NCI-H1436 (cell line): ENCODE measurements at places on chromosomes 2 and 18.

DNA sequence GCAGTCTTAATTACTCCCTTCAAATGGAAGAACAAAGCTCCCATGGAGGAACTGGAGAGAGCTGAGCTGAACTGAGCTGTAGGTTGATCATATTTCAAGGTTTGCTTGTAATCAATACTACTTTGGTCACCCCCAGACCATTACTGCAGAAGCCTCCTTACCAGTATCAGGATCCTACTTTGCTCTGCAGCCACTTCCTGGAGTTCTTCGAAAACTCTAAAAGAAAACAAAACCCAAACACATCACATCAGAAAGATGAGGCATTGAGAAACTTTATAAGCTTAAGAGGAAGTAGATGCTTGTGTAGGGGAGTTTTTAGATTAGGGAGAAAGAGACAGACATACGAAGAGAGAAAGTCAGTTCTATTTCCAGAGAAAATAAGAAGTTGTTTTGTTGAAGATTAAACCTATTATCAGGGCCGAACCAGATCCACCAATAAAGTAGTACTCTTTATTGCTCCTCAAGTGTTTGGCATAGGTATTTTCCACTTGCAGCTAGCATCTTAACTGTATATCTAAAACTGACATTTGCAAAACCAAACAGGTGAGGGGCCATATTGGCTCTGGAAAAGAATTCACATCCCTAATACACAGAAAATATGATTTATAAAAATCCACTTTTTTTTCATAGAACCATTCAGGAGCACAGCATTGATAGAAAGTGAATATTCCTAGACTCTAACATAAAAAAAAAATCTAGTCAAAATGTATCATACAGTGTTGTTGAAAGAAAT is 166.9 kb upstream of the KLF7 start:
- DNase-seq, result no peak

GRCh38 chr2:230947235-230947576 is 22.2 kb upstream of the GPR55 start:
- no peak for DNase-seq

DNA sequence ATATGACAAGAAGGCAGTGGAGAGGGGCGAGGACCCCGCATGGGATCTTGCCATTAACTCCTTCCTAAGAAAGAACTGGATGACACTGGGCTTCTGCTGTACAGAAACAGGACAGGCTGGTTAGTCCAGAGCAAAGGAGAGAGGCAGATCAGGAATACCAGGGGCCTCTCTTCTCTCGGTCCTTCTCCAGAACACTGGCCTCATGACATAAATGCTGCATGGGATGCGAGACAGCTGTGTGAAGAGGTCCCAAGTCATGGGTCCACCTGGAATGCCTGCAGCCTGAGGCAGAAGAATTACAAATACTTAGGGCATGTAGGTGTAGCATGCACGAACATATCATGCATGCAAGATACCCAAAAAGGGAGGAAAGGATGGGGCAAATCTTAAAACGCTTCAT is 9.1 kb downstream of the MBOAT2 start:
- no peak for DNase-seq

GRCh38 chr2:202822411-202822810 is 49.2 kb downstream of the ICA1L start:
- DNase-seq, result peak; percentile 19

DNA sequence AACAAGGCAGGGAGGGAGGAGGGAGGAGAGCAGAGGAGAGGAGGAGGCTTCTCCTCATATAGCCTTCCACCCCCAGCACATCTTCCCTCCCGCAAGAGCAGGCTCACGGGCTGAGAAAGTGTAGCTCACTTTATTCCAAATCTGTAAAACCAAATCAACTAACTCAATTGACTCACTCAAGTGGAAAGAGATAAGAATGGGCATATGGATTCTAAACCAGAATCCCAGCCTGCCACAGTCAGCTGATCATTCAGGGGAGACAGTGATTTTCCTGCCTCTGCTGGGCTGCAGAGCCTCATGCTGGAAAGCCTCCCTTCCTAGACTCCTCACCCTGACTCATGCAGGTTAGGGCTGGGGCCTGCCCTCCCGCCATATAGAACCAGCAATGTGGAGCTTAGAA is 4.2 kb upstream of the TWSG1 start:
- DNase-seq, result no peak

DNA sequence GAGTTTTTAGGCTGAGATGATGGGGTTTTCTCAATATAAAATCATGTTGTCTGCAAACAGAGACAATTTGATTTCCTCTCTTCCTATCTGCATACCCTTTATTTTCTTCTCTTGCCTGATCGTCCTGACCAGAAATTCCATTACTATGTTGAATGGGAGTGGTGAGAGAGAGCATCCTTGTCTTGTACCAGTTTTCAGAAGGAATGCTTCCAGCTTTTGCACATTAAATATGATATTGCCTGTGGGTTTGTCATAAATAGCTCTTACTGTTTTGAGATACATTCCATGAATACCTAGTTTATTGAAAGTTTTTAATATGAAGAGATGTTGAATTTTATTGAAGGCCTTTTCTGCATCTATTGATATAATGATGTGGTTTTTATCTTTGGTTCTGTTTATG is 181.8 kb downstream of the GBX2 start:
- no peak for DNase-seq

DNA sequence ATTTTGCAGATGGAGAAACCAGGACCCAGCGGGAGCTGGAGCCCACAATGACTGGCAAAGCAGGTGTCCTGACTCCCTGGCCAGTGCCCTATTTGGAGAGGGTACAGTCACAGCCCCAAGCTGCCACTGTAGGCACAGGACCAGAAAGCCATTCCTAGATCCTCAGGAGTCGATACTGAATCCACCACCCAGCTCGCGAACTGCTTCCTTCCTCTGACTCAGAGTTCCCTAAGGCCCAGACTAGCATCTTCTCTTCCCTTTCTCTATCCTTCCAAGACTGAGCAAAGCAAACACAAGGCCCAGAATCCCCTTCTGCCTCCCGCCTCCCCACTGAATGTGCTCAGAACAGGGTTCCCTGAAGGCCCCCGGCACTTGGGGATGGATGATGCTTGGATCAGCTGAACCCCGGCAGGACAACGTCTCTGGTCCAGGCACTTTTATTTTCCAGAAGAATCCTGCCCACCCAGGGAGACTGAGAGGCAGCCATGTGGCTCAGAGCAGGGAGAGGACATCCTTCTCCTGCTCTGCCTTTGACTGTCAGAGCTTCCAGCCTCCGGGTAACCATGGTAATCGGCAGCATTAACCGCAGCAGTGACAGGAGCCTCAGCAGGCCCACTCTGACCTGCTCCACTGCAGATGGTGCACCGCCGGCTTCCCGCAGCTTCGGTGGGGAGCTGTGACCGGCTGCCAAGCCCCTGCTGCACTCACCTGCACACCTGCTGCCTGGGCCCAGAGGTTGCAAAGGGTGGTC is 34.8 kb upstream of the KLHL29 start:
- no peak for DNase-seq

- DNase-seq, result no peak
Measured at GRCh38 chr2:120681696-120682288, 53.9 kb upstream of the GLI2 start.

- no peak for DNase-seq
Measured at GRCh38 chr2:160402501-160402900, 91.1 kb downstream of the RBMS1 start.

DNA sequence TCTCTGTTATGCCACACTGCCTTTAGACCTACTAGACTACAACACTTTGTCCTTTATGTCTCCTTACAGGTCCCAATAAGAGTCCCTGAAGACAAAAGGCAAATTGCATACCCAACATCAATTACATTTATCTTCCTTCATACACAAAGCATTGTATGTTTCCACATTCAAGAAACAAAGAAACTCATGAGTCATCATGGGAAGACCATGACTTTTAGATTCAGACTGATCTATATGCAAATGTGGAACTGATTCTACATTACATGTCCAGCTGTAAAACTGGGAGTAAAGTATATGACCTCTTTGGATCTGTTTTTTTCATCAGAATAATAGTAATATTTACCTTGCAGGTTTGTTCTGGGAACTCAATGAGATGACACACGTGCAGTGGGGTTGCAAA is 25.2 kb upstream of the HNMT start:
- no peak for DNase-seq

GRCh38 chr18:34740101-34740500 is 30.0 kb downstream of the DTNA start:
- no peak for DNase-seq

GRCh38 chr2:199903111-199903510 is 8.0 kb upstream of the C2orf69 start:
- DNase-seq, result no peak

- DNase-seq, result no peak
Measured at GRCh38 chr2:65729246-65729645, 296.8 kb upstream of the SPRED2 start.

DNA sequence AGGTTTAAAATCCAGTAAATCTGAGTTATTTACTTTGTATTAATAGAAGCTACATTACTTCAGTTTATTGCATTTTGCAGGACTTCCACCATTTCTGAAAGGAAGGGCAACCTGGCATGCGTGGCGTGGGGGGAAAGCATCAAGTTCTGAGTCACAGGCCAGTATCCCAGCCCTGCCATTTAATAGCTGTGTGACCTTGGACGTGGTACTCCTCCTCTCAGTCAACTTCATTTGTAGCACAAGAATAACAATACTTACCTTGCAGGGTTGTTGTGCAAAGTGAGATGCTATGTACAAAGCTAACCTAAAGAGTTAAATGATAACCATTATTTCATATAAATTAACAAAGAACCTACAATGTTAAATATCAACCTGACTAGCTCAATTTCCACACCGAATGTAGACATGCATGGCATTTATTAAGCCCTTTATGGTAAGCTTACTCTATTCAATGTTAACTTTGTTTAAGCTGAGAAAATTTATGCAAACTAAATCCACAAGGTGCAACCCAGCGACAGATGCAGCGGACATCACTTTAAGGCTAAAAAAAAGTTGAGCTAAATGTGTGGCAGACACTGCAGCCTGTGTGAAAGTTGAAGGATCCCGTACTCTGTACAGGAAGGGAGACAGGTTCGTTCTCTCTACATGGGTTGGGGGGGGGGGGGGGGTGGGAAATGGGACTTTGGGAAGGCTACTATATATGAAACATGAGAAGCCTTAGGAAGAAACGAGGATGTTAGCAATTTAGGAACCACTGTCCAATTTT is 17.2 kb upstream of the STPG4 start:
- DNase-seq, result no peak

DNA sequence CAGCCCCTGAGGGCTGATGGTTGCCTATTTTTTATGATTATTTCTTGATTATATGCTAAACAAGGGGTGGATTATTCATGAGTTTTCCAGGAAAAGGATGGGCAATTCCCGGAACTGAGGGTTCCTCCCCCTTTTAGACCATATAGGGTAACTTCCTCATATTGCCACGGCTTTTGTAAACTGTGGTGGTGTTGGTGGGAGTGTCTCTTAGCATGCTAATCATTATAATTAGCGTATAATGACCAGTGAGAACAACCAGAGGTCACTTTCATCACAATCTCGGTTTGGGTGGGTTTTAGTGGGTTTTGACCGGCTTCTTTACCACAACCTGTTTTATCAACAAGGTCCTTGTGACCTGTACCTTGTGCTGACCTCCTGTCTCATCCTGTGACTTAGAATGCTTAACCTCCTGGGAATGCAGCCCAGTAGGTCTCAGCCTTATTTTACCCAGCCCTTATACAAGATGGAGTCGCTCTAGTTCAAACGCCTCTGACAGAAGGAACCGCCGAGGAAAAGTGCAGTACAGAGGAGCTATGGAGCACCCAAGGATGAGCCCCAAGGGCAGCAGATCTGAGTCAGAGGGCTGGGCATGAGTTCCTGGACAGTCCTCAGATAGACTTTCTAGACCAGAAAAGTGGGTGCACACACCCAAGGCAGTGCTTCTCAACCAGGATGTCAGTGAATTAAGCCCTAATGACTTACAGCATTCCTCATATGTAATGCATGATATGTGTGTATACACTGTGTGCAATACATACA is 37.1 kb upstream of the ASAP2 start:
- no peak for DNase-seq

- DNase-seq, result no peak
Measured at GRCh38 chr2:60292242-60292641, 261.2 kb downstream of the BCL11A start.

GRCh38 chr18:13562494-13563029 is 163.8 kb downstream of the FAM210A start:
- no peak for DNase-seq

- no peak for DNase-seq
Measured at GRCh38 chr2:108278631-108279030, 10.1 kb upstream of the SULT1C2 start.

GRCh38 chr2:234625626-234626250 is 128.9 kb upstream of the ARL4C start:
- no peak for DNase-seq

DNA sequence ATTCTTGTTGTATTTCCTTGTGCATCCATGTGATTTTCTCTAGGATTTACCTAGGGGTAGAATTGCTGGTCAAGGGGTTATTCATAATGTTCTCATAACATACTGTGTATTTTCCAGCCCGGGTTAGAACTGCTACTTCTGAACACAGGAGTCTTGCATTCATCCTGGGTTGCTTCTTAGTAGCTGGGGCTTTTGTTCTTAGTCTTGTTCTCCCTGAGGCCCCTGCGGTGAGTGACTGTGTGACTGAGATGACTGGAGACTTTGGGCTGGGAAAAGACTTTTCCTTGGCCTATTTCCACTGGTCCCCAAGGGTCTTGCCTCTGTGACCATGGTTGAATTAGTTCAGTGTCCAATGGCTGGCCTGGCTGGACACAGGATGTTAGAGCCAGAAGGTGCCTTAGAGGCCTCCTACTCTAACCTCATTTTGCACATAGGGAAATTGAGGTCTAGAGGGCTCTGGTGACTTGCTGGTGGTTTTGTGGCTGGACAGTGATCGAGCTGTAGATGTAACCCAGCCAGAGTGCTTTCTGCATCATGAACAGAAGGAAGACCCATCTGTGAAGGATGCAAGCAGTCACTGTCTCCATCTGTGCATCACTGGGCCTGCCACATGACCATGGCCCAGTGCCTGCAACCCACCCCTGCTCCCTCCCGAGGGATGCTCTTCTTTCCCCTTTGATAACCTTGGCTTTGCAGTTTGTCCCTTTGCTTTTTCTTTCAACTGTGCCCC is 233.3 kb downstream of the FHOD3 start:
- DNase-seq, result no peak

- no peak for DNase-seq
Measured at GRCh38 chr18:43855376-43855775, 578.1 kb upstream of the SYT4 start.

- DNase-seq, result no peak
Measured at GRCh38 chr2:103292573-103292972, 530.7 kb downstream of the TMEM182 start.
